ENCODE measurements at places on chromosomes 11 and 22.

DNA sequence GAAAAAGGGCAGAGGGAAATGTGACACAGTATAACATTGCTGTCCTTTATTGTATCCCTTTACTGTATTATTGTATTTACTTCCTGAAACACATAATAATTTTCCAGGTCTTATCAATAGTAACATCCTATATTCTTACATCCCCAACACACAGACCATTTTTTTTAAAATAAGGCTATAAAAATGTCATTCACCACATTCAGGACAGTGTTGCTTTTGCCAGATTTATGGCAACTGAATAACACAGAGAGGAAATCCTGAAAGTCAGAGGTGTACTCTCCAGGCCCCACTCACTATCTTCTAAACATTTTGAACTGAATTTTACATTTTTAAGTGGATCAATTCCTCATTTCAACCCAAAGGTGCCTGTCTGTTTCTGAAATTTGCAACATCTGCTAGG, 104.8 kb upstream of the MTMR2 start:
- no peaks in the 10 kb centered on the region for H3K4me1 ChIP-seq
- DNase-seq: no peak

GRCh38 chr11:67371911-67372320, 1.5 kb downstream of the CLCF1 start:
- DNase-seq: no peak
- H3K27me3 ChIP-seq: no peaks in the 10 kb centered on the region
- H3K4me3 ChIP-seq: peak overlapping the region; percentile 75

GRCh38 chr22:29080106-29080975, 7.5 kb downstream of the KREMEN1 start:
- H3K4me3 ChIP-seq: no peak overlapping the region
- DNase-seq: no peak
- no peaks in the 10 kb centered on the region for H3K4me1 ChIP-seq
- no peak overlapping the region for H3K27ac ChIP-seq

DNA sequence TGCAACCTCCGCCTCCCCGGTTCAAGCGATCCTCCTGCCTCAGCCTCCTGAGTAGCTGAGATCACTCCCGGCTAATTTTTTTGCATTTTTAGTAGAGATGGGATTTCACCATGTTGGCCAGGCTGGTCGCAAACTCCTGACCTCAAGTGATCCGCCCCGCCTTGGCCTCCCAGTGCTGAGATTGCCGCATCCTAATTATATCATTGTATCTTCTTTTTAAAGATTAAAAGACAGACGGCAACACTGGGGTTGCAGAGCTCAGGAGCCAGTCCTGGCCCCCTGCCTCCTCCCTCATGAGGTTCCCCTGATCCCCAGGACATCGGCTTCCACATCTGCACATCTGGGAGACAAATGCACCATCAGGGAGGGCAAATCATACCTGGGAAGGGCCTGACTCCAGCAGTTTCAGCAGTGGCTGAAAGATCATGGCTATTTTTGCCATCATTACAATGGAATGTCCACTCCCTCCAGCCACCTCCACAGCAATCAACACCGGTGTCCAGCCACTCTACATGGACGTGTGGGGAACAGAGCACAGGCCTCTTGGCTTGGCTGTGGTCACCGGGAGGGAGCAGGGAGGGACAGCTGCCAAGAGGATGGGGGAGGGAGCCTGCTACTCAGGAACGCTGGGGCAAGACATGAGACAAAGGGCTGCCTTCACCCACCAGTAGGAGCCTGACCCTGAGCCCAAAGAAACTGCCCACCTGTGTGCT, 9.2 kb upstream of the CELSR1 start:
- H3K4me3 ChIP-seq: no peak overlapping the region
- no peak for DNase-seq
- H3K4me1 ChIP-seq: no peaks in the 10 kb centered on the region
- H3K27ac ChIP-seq: no peak overlapping the region

DNA sequence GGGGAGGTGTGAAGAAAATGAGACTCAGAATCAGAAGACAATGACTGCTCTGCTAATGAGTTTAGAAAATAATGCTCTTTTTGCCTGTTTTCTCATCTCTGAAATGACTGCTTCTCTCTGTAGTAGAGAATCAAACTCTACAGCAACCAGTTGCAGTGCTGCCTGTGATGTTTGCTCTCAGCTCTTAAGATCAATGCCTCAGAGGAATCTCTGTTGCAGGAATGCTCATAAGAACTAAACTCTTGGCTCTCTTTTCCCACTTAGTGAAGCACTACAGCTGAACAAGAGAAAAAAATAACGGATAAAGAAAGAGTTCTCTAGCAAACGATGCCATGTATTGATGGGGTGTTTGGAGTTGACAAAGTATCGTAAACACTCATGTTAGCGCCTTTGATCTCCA, 203.5 kb upstream of the SYN3 start:
- no peak for DNase-seq
- no peaks in the 10 kb centered on the region for H3K27me3 ChIP-seq
- H3K36me3 ChIP-seq: no peaks in the 10 kb centered on the region
- H3K27ac ChIP-seq: no peak overlapping the region
- H3K4me3 ChIP-seq: no peak overlapping the region

- H3K27ac ChIP-seq: no peak overlapping the region
- no peaks in the 10 kb centered on the region for H3K4me1 ChIP-seq
- no peaks in the 10 kb centered on the region for H3K36me3 ChIP-seq
- no peak for DNase-seq
- H3K4me3 ChIP-seq: no peak overlapping the region
- no peaks in the 10 kb centered on the region for H3K27me3 ChIP-seq
Measured at GRCh38 chr11:132904607-132905006, 627.7 kb downstream of the OPCML start.

DNA sequence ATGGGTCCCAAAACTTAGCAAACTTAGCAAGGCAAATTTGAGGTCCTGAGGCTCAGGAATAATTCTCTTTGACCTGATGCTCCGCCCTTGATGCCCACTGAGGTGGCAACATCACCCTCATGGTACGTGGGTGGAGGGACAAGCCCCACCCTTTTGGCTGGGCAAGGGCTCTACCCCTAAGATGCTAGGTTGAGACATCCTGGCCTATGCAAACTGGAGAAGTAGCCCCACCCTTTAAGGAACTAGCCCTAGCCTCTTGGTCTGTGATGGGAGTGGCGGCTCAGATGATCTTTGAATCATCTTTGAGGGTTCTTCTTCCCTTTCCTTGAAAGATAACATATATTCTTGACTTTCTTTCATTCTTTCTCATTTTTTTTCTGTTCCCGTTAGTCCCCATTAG, 32.9 kb downstream of the CABIN1 start:
- H3K4me3 ChIP-seq: no peak overlapping the region
- DNase-seq: no peak
- H3K27ac ChIP-seq: no peak overlapping the region
- no peaks in the 10 kb centered on the region for H3K27me3 ChIP-seq
- H3K36me3 ChIP-seq: peaks cover 13% of the 10 kb centered on the region
- H3K4me1 ChIP-seq: no peaks in the 10 kb centered on the region

DNA sequence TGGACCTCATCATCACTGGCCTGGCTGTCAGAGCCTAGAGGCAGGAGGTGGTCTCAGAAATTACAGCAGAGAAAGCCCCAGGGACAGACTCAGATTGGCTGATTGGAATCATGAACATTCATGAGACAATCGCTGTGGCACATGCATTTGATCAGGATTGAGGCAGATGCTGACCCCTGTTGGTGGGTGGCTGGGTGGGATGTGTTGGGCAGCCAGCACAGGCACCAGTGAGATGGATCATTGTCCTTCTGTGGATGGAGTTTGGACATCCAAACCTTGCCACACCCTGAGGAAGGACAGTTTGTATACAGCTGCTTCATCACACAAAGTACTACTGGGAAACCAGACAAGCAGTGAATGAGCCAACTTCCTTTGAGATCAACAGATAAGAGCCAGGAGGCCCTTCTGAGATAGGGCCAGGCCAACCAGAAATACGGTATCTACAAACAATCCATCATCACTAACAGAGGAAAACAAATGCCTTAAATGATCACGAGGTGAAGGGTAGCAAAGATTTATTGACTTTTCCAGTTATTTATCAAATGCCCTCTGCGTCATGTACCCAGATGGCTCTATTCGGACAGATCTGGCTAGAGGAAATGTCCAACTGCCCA, 17.3 kb downstream of the COMMD9 start:
- DNase-seq: no peak
- no peak overlapping the region for H3K4me3 ChIP-seq
- no peaks in the 10 kb centered on the region for H3K27me3 ChIP-seq
- H3K27ac ChIP-seq: no peak overlapping the region

GRCh38 chr11:28026634-28027290, 81.2 kb downstream of the KIF18A start:
- H3K4me3 ChIP-seq: no peak overlapping the region
- DNase-seq: no peak
- H3K27me3 ChIP-seq: no peaks in the 10 kb centered on the region
- no peaks in the 10 kb centered on the region for H3K4me1 ChIP-seq

DNA sequence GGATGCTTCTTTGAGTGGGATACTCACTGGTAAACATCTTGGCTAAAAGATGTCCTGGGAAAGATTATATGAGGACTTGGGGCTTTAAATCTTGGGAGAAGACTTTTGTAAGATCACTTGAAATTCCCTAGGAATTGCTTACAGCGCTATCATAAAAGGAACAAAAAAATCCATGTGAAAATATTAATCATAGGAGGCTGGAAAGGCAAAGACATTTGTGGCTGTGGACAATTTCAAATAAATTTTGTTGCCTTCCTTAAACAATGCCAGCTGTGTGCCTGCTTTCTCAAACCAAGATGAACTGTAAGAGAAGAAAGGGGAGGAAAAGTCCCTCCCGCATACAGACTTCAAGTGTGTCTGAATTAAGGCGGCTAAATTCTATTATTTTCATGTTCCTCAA, 75.6 kb downstream of the SNX19 start:
- H3K4me1 ChIP-seq: no peaks in the 10 kb centered on the region
- no peaks in the 10 kb centered on the region for H3K36me3 ChIP-seq
- H3K27ac ChIP-seq: no peak overlapping the region

GRCh38 chr11:10680956-10681487, 12.5 kb downstream of the IRAG1 start:
- no peak overlapping the region for H3K4me3 ChIP-seq
- no peaks in the 10 kb centered on the region for H3K4me1 ChIP-seq
- H3K27me3 ChIP-seq: no peaks in the 10 kb centered on the region
- DNase-seq: no peak
- H3K27ac ChIP-seq: no peak overlapping the region

- no peaks in the 10 kb centered on the region for H3K27me3 ChIP-seq
- no peak for DNase-seq
- H3K4me1 ChIP-seq: no peaks in the 10 kb centered on the region
- no peak overlapping the region for H3K27ac ChIP-seq
- no peak overlapping the region for H3K4me3 ChIP-seq
- H3K36me3 ChIP-seq: no peaks in the 10 kb centered on the region
Measured at GRCh38 chr11:2327032-2327431, 25.2 kb downstream of the TSPAN32 start.

DNA sequence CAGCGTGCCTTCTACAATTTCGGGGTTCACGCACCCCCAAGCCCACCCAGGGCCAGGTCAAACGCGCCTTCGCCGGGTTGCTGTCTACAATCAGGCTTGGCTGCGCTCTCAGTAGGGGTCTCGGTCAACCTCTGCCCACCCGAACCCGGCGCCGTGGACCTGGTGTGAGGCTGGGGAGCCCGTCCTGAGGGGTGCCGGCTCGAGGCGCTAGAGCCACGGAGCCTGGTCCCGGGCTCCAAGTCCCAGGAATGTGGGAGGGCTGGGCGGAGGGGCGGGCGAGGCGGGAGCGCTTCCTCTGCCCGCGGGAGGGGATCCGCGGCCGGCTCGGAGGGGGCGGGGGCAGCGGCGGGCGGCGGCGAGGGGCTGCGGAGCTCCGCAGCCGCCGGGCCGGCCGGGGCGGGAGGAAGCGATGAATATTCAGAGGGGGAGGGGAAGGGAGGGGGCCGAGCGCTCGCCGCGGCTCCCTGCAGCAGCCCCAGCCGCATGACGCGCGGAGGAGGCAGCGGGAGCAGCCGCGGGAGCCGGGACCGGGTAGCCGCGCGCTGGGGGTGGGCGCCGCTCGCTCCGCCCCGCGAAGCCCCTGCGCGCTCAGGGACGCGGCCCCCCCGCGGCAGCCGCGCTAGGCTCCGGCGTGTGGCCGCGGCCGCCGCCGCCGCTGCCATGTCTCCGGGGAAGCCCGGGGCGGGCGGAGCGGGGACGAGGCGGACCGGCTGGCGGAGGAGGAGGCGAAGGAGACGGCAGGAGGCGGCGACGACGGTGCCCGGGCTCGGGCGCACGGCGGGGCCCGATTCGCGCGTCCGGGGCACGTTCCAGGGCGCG, at the start of gene PTPRJ:
PTPRJ (plus strand) TSS at position 472 of the 819 bp plus-strand sequence. CDS start 354 bp downstream, outside the sequence.
- H3K4me3 ChIP-seq: peak within 1 kb of the TSS; percentile 81
- no peaks in the 10 kb centered on the region for H3K36me3 ChIP-seq
- H3K27me3 ChIP-seq: peaks cover 4% of the 10 kb centered on the region
- peaks cover 9% of the 10 kb centered on the region for H3K4me1 ChIP-seq
- H3K27ac ChIP-seq: peak within 1 kb of the TSS; percentile 56

DNA sequence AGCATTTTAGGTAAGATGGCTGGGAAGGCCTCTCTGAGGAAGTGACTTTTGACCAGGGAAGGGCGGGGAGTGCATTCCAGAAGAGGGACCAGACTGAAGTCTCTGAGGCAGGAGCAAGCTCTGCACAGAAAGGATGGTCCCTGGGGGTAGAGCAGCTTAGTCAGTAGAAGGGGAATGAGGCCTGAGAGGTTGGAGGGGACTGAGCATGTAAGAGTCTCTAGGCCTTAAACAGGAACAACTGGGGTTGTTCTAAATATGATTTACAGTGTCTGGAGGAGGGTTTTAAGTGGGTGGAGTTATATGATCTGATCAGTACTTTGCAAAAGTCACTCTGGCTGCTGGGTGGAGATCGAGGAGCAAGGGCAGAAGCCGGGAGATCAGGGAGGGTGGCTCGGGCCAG, 31.7 kb upstream of the TEF start:
- H3K4me3 ChIP-seq: no peak overlapping the region
- H3K27me3 ChIP-seq: no peaks in the 10 kb centered on the region
- no peaks in the 10 kb centered on the region for H3K4me1 ChIP-seq
- H3K36me3 ChIP-seq: peaks cover 9% of the 10 kb centered on the region
- no peak overlapping the region for H3K27ac ChIP-seq

DNA sequence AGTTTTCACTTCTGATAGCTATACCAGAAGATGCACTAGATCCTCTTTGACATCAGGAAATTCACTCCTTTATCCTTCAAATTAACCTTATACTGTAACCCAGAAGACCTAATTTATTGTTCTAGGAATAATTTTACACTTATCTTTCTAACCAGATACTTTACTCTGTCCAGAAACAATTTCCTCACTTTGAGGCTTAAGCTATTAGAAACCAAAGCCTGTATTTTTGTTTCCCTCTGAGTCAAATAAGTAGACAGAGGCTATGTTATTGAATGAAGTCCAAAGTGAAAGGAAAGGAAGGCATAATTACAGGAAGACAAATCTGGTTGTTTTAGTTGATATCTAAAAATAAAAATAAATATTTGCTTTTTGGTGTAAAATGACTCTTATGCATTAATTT, 2.2 kb downstream of the OR51V1 start:
- no peak for DNase-seq
- H3K27me3 ChIP-seq: no peaks in the 10 kb centered on the region
- no peak overlapping the region for H3K27ac ChIP-seq

Measured in colonic mucosa (tissue), 4 donors.